ENCODE measurements at places on chromosomes 4 and X.

- no peak for DNase-seq
These were observed 86.1 kb downstream of the SOWAHB start for GRCh38 chr4:76811604-76812412.

DNA sequence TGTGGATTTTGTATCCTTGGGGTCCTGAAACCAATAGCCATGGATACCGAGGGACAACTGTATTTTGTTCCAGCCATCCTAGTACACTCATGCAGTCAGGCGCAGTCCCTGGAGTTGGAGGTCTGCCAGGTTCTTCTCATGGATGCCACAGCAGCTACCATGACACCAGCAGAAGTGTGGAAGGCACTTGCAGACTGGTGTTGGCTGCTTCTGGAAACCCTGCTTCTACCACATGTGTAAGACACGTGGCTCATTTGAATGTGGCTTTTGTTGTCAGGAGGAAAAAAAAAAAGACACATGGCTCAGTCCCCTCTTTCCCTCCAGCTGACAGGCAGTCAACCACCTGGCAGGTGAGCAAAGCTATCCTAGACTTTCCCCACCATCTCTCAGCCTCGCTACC lies 19.4 kb downstream of the DRD5 start:
- no peak for DNase-seq

DNA sequence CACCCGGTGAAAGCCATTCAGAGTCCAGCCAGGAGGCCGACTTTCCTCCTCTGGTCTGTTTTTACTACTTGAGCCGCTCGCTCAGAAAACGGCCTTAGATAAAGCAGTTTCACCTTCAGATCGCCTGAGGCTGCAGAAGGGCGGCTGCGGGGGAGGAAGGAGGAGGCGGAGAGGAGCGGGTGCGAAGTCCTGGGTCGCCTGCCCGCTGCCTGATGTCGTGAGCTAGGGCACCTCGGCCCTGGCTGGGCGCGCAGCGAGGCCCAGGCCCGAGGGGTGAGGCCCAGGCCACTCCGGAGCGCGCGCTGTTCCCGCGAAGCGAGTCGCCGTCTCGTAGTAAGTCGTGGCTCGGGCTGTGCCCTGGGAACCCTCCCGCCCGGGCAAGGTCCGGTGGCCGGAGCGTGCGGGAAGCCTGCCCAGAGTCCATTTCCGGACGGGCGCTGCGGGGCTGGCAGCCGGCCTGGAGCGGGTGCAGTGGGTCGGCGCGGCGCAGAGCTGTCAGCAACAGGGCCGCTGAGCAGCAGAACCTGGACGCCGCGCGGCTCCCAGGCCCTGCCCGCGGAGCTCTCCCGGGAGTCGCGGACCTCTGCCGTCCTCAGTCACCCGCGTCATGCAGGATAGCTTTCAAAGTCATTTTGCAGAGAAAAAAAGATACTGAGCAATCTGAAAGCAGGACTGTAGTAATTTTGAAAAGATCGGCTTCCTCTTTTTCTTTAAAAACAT lies 18.6 kb downstream of the TRIM2 start:
- peak; percentile 14 for DNase-seq

DNA sequence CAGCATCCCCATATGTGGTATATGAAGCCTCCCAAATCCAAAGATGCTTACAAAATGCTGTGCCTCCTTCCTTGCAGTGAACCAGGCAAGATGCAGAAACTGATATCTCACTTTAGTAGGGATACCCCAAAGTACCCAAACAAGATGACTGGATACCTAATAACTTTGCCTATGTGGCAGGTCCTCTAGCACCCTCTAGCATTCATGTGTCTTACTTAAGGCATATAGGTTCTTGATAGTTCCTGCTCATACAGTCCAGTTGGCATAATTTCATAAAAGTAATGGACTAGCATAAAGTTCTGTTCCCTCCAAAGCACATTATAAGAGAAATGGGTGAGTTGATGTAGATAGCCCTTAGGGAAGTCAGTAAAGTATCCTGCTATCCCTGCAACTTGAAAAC lies 36.8 kb upstream of the SPP1 start:
- no peak for DNase-seq

GRCh38 chrX:24513416-24513815 lies 48.3 kb downstream of the PDK3 start:
- DNase-seq, result no peak

- DNase-seq, result no peak
These were observed 222.4 kb downstream of the FMR1NB start for GRCh38 chrX:148203531-148203930.

- no peak for DNase-seq
These were observed 63.5 kb downstream of the ENOPH1 start for GRCh38 chr4:82493721-82494425.

GRCh38 chr4:73573794-73574528 lies 46.3 kb downstream of the RASSF6 start:
- DNase-seq, result peak; percentile 44

DNA sequence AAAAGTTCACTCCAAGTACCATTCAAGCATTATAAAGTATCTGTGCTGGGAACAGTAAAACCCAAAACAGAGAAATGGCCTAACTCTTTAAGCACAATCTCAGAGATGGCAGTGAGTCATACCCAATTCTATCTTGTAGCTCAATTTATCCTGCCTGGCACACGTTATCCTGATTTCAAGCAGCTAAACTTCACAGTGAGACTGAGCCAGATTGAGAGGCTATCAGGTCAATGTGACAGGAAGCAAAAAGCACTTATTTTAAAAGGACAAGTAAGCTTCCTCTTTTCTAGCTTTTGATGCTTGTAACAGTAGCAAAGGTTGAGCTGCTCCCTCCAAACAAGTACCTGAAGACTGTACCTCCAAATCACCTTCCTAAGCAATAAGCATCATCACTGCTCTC lies 324.9 kb downstream of the NAF1 start:
- DNase-seq, result no peak

GRCh38 chr4:7414046-7414445 lies 20.7 kb downstream of the PSAPL1 start:
- no peak for DNase-seq

DNA sequence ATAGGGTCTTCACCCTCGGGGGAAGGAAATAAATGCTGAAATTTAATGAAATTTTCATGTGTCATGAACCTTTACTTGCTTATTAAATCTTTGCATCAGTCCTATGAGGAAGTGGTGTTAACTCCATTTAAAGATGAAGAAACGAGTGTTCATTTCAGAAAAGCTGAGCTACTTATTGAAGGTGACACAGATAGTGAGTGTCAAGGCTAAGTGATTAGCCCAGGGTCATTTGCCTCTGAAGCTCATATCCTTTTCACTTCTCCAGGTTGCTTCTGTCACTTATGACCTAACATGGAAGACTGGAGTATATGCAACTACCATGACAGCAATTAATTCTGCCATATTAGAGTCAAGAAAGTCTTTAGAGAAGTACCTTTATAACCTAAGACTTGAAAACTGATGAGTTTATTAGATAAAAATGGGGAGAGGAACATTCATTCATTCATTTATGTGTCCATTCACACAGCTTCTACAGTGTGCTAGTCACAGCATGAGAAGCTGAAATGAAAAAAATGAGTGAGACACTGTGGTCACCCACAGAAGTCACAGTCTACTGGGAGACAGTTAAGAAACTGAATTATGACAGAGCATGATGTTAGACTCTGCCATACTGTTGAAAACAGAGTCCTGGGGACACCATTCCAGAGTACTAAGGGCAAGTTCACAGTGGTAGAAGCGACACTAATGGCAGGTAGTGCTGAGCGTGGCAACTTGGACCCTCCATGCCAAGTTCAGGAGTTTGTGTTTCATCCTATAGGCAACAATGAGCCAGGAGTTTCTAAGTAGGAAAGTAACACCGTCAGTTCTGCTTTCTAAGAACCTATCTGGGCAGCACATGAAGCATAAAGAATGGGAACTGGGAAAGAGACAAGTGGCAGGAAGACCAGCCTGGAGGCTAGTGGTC lies 21.3 kb downstream of the ALPK1 start:
- no peak for DNase-seq

GRCh38 chr4:147576084-147576483 lies 41.1 kb upstream of the TMEM184C start:
- no peak for DNase-seq

DNA sequence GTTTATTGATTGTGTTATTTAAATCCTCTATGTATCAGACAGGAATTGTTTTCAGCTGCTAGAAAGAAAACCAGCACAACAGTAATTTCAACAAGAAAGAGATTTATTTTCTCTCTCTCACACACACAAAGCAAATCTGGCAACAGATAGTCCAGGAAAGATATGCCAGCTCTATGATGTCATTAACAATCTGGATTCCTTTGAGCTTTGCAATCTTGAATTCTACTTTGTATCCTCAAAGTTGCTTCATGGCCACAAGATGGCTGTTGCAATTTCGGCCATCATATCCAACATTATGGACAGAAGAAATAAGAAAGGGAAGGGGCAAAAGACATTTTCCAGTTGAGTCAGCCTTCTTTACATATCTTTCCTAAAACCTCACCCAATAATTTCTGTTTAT lies 19.8 kb upstream of the FMR1 start:
- DNase-seq, result peak; percentile 44

DNA sequence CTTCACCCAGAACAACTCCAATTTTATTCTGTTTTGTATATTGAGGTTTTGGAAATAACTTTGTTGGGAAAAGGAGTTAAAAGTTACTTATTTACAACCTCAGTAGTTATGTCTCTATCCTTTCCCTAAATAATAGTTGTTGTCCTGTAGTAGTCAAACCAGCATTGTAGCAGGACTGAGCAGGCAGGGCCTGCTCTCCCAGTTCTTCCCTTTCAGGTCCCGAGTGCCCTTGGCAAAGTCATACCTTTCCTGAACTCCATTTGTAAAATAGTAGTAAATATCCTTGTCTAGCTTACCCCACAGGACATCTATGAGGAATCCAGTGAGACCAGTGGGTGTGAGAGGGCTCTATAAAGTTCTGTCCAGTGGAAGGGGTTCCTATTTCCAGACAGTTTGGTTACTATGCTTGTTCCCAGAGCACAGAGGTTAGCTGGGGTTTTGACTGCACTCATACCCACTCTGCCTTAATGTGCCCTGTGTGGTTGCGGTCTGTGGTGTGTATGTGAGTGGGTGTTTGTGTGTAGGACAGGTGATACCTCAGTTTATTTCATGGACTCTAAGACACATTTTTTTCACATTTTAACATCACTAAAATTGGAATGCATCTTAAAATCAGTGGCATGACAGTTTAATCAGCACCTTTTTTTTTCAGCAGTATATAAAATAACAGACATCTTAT lies 136.3 kb downstream of the AMMECR1 start:
- DNase-seq, result no peak

DNA sequence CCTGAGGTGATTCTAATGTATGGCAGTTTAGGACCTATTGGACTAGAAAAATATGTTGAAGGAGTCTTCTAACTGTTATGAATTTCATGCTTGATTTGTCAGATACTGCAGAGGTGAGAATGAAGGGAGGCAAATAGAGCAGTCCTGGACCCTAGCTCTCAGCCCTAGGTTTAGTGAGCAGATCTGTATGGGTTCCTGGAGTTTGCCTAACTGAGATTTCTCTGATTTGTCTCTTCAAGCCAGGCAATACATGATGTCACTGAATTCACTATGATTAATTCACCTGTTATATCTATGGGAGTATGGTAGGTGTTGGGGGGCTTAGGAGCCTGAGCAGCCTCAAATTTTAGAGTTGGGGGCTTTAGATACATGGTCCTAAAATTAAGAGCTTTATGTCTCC lies 2.6 kb downstream of the MND1 start:
- no peak for DNase-seq

GRCh38 chr4:38523524-38524448 lies 140.2 kb upstream of the KLF3 start:
- no peak for DNase-seq

DNA sequence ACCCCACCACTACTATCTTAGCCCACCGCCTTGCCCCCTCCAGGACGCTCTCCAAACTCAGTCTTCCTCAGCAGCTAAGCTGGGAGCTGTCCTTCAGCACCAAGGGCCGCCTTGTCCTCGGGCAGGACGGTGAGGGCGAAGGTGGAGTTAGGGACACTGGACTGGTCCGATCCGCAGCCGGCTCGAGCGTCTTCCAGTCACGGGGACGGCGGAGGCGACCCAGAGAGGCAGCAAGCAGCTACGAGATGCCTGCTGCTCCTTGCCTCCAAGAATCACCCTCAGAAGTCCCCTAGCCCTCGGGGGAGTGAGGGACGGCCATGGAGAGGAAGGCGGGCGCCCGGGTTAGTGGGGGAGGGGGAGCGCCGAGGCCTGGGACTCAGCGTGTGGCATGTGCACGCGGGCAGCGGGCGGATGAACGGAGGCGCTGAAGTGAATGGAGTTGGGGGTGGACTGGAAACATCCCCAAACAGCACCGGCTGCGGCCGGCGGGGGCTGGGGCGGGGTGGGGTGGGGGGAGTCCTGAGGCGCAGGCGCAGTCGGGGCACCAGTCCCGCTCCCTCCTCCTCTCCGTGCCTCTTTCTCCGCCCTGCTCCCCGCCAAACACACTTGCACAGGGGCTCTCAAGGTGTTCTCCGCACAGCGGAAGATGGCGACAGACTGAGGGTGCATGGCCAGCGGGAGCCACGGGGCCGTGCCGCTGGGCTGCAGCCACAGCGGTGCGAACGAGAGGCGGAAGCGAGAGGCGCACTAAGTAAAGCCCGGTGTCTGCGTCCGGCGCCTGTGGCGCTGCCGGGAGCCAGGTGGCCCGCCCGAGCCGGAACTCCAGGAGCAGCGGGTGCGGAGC lies at the start of gene NALF2:
TSS of gene NALF2 (plus strand) at position 545 of the 844 bp plus-strand sequence. CDS start 957 bp downstream, outside the sequence.
- DNase-seq, result no peak

GRCh38 chrX:101206471-101206870 lies 13.1 kb upstream of the DRP2 start:
- DNase-seq, result peak; percentile 11

- DNase-seq, result no peak
These were observed 54.9 kb downstream of the ABLIM2 start for GRCh38 chr4:8103421-8104390.

- DNase-seq, result no peak
These were observed 35.5 kb downstream of the NOP14 start for GRCh38 chr4:2927696-2928075.

DNA sequence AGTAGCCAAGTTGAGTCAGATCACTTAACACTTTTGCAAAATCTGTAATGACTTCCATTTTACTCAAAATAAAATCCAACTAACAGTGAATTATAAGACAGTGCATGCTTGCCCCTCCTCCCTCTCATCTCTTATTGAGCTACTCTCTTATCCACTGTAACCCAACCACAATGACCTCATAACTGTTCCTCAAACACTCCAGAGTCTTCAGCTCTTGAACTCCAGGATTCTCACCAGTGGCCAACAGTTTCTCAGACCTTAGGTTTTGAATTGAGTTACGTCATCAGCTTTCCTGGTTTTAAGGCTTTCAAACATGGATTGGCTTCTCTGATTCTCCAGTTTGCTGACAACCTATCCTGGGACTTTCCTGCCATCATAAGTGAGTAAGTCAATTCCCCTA lies 938.3 kb downstream of the RAB28 start:
- DNase-seq, result no peak

GRCh38 chrX:1165535-1166196 lies 46.8 kb downstream of the CRLF2 start:
- DNase-seq, result no peak

DNA sequence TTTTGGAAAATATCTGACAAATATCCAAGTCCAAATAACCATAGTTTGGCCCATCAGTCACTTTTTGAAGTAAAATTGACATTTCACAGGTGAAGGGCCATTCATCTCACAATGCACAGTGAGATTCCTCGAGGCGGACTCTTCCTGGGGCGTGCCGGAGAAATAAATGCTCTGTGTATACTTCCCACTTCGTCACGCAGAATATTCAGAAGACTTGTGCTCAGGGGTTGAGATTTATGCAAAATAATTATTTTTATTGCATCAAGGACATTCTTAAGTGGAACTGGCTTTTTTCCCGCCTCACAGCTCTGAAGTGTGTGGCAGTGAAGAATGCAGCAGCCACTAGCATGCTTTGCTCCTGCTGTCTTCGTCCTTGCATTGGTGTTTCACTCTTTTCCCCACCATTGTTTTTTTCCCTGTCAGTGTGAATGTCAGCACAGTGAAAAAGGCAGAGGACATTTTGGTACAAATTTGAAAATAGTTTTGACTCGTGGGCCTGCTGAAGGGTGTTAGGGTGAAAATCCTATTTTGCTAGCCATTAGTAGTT lies 70.6 kb downstream of the FAM193A start:
- no peak for DNase-seq
